BJ (cell line): ENCODE measurements at places on chromosomes 16 and 17.

DNA sequence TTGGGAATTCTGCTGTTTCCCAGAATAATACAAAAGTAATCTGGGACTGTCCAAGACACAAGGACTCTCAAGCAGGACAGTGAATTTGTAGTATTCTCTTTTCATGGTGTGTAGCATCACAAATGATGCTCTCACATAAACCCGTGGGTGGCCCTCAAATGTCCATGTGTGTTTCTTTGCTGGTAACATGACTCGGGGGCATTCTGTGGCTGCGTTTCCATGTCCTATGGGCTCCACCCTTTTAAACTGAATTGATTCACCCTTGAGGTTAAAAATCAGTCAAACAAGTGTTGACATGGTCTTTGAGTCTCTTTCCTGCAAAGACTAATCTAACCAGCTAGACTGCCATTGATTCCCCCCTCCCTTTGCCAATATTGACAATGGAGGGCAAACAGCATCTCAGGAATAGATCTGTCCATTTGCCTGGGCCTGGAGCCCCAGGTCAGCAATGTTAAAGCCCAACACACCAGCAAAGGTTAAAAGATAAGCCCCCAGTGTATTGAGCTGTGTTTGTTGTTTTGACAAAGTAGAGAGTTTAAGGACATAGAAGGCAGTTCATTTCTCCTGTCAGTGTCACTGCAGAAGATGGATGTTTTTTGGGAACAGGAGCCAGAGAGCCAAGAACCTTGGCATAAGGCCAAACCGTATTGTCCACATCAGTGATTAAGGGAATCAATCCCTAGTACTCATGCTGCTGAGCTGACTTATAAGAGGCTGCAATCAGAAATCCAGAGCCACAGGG, 117.1 kb upstream of the COX10 start:
- DNase-seq = no peak

DNA sequence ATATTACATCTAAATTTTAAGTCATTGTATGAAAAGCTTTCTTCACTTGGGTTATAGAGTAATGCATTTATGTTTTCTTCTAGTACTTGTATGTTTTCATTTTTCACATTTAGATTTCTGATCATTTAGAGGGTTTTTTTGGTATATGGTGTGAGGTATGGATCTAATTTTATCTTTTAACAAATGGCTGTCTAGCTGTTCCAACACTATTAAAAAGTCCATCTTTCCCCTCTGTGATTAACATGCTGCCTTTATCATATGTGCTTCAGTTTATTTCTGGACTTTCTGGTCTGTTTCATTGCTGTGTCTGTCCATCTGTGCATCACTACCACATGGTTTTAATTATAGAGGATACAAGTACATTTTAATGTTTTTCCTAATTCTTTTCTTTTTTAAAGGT, 163.8 kb downstream of the MYO1D start:
- no peak for DNase-seq

- no peak for DNase-seq
Measured at GRCh38 chr17:68847711-68848110, 107.5 kb downstream of the ABCA8 start.

GRCh38 chr17:19334331-19334730, 28.2 kb downstream of the B9D1 start:
- no peak for DNase-seq

DNA sequence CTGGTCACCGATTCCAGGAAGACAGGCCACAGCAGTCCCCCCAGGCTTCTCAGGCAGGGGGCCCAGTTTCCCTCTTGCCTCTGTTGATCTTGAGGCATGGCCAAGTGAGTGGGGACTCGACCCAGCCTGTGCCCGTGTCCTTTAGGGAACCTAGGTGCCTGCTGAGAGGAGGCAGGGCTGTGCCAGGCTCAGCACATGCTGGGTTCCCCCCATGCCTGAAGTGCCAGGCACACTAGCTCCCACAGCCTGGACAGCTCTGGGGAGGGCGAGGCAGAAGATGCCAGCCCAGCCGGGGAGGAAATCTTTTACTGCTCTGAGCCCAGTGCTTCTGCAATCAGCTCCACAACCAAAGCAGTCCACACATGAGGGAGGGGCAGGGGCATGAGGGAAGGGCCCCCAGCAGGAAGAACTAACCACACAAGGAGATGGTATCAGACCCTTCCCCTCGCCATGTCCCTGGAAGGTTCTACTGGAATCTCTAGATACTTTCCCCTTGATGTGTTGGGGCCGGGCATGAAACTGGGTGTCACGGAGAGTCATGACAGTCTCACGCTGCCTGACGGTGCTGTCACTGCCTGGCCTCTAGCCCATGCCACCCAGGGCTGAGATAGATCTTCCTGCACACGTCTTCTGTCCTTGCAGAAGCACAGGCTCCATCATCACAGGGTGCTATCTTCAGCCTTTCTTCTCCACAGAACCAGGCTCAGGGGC, 25.5 kb downstream of the MYO18A start:
- DNase-seq = no peak

DNA sequence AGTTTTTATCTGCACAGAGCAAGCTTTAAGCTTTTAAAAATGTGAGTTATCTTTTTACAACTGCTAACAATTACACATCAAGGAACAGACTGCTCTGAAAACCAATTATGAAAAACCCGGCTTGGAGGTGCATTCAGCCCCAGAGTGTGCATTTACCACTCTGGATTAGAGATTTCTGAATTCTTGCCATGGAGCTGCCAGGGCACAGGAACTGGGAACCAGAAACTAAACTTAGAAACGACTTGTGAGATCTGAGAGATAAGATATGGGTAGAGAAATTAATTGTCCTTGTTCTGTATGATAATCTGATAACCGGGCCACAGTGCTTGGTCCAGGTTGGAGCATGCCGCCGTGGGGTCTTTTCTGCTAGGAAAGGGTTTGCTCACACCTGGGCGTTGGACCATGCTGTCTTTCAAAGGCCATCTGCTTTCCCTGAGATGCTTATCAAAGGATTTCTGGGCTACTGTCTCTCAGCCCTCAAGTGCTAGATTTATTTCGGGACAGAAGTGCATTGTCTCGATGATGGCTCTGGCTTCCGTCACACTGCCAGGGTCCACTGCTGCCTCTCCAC, 210.0 kb downstream of the MAF start:
- DNase-seq = no peak
